HFFc6 (cell line): ENCODE measurements at places on chromosomes 2 and 18.

- no peak for DNase-seq
Observed at GRCh38 chr2:99708231-99708630, 218.4 kb upstream of the REV1 start.

DNA sequence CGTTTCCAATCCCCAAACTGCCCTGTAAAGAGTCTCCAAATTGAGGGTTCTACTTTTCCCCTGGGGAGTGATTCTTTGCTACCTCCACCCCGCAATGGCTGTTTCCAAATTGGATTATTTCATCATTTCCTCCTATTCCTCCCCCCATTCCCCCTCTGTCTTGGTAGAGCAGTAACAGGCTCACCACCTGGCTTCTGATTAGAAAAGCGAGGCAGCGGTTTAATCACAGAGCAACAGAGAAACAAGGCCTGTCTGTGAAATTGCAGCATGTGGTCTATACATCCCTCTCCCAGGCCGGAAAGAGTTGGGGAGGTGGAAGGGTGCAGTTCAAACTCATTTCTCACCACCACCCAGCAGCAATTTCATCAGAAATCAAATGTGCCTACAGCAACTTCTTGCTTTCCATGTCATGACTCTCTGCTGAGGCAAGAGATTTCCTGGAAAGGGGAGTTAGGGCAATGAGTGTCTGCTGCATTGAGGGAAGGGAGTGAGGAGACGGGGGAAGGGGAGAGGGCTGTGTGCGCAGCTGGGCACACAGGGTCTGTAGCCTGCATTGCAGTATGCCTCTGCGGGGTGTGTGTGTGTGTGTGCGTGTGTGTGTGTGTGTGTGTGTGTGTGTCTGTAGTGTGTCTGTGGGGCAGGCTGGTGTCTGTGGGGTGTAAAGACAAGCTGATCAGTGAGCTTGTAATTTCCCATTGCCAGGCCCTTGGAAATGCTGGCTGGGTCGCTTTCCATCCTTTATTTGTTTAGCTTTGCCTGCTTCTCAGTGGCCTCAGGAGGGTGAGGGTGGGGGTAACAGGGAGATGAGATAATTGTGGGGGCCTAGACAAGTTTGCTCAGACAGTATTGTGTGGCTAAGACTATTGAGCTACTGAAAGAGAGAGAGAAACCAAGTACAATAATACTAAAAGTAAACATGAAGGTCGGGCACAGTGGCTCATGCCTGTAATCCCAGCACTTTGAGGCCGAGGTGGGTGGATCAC is 13.5 kb upstream of the IGFBP2 start:
- no peak for DNase-seq

GRCh38 chr2:109437325-109438090 is 176.3 kb downstream of the SEPTIN10 start:
- no peak for DNase-seq

DNA sequence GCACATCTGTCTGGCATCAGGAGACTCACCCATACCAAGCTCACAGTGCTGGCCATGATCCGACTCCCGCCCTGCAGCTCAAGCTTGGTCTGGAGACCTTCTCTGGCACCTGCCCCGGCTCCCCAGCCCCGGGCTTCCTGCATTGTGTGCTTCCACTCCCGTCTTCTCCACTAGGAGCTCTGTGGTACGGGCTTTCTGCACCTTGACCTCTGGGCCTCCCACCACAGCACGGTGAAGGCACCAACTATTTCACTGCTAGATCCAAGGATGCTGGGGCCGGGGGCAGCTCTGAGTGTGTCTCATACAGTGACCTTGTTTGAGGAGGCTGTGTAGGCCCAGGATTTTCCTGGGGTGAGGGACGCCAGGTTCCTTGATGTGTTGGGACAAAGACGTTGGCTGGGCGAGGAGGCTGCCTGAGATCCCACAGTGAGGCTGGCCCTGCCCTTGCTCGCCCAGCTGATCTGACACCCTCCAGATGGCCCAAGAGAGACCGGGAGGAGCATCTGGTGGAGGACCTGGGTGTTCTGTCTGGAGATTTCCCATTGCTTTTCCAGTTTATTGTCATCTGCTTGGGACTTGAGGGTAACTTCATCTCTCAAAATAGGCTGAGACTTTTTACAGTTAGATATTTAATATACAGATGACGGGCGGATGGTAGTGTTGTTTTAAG is 64.0 kb downstream of the HPCAL1 start:
- no peak for DNase-seq

- no peak for DNase-seq
Observed at GRCh38 chr2:197236159-197236558, 74.4 kb downstream of the ANKRD44 start.

DNA sequence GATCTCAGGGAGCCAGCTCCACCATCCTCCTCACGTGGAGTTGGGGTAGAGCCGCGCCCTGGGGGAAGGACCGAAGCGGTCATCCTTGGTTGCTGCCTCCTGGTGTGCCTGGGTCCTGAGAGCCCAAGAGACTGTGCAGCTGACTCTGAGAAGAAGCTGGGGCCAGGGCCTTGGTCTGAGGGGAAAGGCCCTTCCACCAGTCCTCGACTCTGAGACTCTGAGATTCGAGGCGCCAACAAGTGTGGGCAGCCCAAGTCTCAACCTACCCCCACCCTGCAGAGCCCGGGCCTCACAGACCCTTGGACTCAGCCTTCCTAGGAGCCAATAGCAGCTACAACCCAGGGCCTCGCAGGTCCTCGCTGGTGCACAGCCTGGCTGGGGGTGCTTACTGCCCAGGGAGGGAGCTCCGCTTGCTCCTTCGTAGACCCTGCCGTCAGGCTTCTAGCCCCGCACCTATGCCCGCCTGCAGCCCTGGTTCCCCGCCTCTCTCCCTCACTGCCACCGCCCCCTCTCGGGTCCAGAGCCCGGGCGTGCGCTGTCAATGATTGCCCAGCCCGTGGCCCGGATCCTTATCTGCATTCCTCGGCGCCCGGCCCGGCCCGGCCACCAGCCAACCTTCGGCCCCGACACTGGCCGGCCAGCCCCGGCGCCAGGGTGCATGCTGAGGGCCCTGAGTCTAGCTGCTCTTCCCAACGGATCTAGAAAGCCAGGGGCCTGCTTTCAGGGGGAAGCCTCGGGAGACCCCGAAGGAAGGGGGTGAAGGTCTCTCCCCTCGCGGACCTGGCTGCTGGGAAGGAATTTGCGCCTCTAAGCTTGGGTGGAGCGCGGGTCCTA is 2.0 kb downstream of the IHH start:
- peak; percentile 19 for DNase-seq

DNA sequence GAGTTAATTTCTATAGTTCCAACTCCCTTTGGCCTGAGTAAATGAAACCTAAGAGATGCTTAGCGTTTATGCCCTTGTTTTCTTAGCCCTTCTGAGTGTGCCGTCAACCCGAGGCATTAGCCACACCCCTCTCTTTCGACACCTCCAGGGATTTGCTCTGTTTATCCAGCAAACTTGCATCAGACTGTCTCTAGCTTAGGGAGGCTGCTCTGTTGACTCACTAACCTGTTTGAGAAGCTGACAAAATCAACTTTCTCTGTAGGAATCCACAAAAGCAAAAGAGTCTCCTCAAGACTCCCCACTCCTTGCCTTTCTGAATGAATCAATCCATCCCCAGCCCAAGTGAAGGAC is 317.6 kb downstream of the TNS1 start:
- DNase-seq: peak; percentile 94

DNA sequence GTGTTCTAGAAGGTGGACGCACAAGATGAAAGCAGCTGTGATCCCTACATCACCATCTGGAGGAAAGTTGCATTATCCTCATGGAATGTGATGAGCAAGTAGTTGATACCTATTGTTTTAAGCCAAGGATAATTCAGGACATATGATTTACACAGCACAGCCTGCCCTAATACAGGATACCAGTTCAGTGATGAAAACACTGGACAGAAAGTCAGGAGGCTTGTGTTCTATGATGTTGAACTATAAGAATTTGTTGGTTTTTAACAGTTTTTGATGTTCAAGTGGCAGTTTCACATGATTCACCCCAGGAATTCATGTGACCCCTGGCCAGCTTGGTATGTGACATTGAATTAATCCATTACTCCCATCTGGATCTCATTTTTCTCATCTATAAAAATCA is 6.2 kb upstream of the CHST10 start:
- DNase-seq: peak; percentile 14

DNA sequence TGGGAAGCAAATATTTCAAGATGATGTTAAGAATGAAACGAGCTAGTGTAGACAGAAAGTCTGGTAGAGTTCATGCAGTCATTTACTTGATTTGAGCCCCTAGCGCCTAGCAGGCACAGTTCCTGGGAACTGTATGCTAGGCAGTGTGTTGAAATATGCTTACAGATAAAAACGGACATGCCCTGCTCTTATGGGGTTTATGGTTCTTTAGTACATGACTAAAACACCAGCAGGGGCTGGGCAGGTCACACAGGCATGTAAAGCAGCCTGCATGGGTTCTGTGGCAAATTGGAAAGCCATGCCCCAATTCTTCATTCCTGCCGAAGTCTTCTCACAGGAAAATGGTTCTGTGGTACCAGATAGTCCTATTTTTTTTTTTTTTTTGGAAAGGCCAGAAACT is 27.3 kb upstream of the MGAT5 start:
- DNase-seq: no peak

DNA sequence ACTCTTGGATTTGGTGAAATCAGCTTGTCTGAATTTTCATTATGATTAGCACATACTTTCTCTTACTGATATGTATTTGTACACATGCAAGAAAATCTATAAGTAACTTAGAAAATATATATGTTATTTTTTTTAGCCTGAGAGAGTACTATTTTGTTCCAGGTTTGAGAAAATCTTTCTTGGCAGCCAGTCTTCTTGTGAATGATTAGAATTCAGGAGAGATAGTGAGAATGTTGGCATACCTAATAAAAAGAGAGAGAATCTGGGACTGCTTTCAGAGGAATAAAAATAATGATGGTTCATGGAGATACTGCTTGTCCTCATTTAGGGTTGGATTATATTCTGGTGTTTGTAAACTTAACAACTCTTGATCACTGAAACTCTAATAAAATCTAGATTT is 44.4 kb upstream of the RIT2 start:
- DNase-seq: no peak

- DNase-seq: no peak
Observed at GRCh38 chr2:130755256-130756052, at the start of gene AMER3. Gene AMER3 (plus strand): TSS chr2:130755540. CDS start chr2:130762073, 6,533 bp downstream.

DNA sequence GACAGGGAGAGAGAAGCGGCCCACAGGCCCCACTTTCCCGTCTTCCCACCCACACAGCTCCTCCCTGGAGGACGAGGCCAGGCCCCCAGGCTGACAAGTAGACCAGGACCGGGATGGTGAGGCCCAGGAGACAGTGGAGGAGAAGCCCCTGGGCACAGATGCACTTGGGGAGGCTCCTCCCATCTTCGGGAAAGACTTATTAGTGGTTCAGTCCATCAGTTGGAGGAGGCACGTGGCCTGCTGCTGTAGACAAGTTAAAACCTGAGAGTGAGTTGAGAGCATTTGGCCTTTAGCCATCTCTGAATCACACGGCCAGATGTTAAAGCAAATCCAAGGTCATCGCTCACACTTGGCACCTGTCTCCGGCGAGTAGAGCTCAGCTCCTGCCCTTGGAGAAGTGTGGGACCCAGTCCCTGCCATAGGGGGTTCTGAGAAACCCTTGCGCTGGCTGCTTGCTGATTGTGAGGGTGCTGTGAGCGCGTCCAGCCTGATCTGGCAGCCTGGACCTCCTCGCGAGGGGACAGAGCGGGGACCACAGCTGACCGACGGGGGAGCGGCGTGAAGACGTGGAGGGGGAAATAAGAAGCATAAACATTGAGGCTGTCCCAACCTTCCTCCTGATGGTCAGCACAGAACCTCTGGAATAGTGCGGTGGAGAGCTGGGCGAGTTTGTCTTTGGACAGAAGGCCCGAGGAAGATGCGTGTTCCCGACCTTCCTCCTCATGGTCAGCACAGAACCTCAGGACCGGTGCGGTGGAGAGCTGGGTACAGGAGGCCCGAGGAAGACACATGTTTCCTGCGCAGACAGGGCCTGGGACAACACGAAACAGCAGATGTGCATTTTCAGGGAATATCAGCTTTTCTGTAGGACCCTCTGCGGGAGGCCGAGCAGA is 24.7 kb upstream of the ALLC start:
- DNase-seq: no peak

DNA sequence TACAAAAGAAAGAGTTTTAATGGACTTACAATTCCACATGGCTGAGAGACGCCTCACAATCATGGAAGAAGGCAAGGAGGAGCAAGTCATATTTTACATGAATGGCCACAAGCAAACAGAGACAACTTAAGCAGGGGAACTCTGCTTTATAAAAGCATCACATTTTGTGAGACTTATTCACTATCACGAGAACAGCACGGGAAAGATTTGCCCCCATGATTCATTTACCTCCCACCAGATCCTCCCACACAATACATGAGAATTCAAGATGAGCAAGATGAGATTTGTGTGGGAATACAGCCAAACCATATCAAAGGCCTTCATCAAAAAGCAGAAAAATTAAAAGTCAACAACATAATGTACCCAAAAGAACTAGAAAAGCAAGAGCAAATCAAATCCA is 111.0 kb upstream of the RPRM start:
- no peak for DNase-seq

DNA sequence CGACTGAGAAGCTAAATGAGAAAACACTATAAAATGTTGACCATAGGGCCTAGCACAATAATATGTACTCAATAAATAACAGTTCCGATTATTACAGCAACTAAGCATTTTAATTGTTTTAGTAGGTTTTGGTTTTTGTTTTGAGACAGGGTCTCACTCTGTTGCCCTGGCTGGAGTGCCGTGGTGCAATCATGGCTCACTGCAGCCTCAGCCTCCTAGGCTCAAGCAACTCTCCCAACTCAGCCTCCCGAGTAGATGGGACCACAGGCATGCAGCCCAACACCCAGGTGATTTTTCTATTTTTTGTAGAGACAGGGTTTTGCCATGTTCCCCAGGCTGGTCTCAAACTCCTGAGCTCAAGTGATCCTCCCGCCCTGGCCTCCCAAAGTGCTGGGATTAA is 54.1 kb downstream of the ESCO1 start:
- no peak for DNase-seq

DNA sequence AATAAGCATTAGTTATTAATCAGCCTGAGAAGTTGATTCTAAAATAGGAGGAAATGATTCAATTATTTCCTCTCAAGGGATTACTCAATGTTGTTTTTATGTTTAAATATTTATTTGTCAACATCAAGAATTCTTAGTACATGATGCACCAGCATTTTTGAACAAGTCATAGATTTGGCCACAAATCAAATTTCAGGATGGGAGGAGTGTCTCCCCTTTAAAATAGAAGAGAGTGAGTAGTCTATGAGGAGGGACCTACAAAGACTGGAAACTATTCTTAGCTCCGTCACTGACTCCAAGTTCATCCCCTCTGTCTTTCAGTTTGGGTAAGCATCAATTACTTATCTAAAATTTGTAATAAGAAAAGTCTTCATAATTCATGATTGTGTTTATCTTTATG is 18.6 kb upstream of the IL18R1 start:
- DNase-seq: no peak

DNA sequence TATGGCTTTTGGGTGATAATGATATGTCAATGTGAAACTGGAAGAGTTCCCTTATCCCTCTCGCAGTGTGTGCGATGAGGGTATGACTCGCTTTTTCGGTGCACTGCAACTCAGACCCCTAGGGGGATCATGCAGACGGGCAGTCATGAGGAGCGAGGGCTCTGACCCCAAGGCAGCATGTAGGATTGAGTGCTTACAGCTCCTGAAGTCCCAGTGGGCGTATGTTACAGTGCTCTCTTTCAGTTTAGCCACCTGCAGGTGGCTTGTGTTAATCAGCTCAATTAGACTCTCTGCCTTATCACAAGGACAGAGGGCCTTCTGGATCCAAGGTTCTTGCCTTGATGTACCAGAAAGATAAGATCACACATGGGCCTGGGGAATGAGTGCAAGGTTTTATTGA is 1269.9 kb upstream of the GYPC start:
- DNase-seq: no peak

- no peak for DNase-seq
Observed at GRCh38 chr2:127857265-127857808, 618 bp downstream of the POLR2D start.
